Effector CD4-positive, alpha-beta T cell (primary cell): ENCODE measurements at places on chromosomes 1 and 21.

GRCh38 chr1:31593770-31594632 lies 17.7 kb downstream of the TINAGL1 start:
- DNase-seq = peak; percentile 60

GRCh38 chr1:234976861-234977680 lies 151.6 kb downstream of the TOMM20 start:
- no peak for DNase-seq

DNA sequence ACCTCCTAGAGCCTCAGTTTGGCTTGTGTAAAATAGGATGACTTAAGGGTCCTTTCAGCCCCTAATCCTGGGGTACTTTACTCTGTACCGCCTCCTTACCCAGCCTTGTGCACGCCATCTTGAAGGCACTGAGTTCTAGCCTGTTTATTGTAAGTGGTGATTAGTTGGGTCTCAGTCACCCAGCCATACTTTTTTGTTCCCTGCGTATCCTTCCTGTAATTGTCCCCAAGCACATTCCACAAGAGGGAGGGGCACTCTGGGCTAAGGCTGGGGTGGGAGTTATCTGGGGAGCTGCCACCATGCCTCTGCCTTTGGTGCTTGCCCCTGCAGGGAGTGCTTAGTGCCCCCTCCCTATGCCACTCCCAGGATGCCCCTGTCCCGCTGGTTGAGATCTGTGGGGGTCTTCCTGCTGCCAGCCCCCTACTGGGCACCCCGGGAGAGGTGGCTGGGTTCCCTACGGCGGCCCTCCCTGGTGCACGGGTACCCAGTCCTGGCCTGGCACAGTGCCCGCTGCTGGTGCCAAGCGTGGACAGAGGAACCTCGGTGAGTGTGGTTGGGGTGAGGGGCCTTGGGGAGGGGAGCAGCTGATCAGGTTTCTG lies 856 bp downstream of the FDPS start:
- no peak for DNase-seq

GRCh38 chr1:4755301-4755845 lies 101.0 kb downstream of the AJAP1 start:
- no peak for DNase-seq

DNA sequence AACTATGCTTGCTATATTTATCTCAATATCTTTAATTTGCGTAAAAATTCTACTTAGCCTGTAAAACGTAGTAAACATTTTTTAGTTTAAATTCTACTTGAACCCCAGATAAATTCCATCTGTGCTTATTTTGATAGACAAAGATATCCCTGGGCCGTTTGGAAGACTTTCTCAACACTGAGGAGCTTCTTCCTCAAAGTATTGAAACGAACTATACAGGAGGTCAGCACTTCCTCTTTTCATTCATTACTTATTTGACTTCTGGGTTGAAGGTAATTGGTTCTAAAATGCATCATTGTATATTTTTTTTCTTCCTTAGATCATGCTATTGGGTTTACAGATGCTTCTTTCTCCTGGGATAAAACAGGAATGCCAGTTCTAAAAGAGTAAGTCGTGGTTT lies 74.7 kb downstream of the HSPA13 start:
- DNase-seq = no peak

DNA sequence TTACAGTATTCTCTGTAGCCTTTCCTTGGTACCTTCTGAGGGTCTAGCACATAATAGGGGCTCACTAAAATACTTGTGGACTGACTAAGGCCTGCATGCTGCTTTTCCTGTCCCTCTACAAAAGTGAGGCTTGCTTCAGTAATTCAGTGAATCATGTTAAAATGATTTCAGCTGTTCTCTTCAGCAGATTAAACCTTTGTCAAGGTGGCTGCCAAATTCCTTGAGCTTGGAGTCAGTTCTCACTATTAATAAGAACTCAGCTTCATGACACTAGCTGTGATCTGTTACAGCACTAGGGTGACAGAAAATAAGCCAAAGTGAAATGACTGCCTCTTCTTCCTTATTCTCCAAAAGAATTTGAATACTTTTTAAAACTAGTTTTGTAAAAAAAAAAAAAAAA lies 128.8 kb downstream of the KCNN3 start:
- no peak for DNase-seq

GRCh38 chr1:31111290-31111951 lies 45.9 kb upstream of the PUM1 start:
- no peak for DNase-seq

GRCh38 chr1:183096894-183097293 lies 73.7 kb downstream of the LAMC1 start:
- no peak for DNase-seq

- DNase-seq = no peak
Measured at GRCh38 chr1:37726751-37727585, 34.7 kb downstream of the CDCA8 start.

DNA sequence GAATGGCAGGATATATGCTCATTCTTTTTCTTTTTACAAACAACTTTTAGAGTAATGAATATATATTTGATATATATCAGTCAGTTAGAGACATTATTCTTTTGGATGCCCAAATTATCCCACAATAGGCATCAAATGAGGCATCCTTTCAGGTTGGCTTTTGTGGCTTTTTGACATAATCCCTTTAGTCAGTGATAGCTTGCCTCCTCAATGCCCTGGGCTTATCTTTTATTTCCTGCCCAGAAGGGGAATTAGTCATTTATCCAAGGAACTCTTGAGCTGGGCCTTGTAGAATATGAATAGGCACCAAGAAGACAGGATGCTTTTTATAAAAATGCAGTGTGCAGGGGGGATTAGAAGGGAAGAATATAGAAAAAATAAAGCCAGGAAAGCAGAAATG lies 22.2 kb downstream of the EPHX4 start:
- no peak for DNase-seq

- no peak for DNase-seq
Measured at GRCh38 chr1:219945795-219946194, 17.4 kb upstream of the SLC30A10 start.

- no peak for DNase-seq
Measured at GRCh38 chr1:166947398-166948043, 27.8 kb downstream of the ILDR2 start.

DNA sequence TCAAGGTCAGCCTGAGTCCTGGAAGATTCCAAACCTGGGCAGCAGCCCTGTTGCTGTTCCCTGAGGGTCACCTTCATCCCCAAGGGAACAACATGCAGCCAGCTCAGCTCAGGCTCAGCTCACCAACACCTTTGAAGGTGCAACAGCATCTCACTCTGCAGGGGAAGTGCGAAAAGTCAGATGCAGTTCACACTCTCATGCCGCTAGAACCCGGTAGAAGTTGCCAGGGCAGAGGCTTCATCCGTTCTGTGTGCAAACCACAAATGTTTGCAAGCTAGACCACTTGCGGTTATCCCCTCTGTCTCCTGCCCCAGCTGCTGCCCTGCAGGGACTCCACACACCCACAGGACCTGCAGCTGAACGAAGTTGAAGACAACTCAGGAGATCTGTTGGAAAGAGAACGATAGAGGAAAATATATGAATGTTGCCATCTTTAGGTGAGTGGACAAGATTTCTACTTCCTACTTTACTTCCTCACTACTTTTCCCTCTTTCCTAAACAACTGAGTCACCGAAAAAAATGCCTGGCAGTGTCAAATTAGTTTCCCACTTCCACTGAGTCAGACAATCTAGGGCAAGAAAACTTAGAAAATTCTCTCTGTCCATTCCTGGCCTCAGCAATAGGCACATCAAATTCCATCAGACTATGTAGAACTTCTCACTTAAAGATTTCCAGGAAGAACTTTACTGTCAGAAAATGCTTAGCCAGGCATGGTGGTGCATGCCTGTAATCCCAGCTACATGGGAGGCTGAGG lies 1.8 kb upstream of the FCRL6 start:
- DNase-seq = no peak

DNA sequence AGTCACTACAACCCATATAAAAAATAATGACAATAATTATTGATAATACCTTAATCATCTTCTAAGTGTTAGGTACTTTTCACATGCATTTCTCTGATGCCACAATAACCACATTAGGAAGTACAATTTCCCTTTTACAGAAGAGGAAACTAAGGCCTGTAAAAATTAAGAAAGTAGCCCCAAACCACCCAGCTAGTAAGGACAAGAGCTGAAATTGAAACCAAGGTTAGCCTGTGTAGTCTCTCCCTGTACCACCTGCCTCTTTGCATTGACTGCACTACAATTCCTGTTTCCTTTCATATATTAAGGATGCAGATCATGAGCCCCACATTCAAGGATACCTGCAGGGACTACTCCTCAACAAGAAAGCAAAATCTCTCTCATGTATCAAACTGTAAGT lies 288.8 kb downstream of the GPATCH2 start:
- DNase-seq = no peak

DNA sequence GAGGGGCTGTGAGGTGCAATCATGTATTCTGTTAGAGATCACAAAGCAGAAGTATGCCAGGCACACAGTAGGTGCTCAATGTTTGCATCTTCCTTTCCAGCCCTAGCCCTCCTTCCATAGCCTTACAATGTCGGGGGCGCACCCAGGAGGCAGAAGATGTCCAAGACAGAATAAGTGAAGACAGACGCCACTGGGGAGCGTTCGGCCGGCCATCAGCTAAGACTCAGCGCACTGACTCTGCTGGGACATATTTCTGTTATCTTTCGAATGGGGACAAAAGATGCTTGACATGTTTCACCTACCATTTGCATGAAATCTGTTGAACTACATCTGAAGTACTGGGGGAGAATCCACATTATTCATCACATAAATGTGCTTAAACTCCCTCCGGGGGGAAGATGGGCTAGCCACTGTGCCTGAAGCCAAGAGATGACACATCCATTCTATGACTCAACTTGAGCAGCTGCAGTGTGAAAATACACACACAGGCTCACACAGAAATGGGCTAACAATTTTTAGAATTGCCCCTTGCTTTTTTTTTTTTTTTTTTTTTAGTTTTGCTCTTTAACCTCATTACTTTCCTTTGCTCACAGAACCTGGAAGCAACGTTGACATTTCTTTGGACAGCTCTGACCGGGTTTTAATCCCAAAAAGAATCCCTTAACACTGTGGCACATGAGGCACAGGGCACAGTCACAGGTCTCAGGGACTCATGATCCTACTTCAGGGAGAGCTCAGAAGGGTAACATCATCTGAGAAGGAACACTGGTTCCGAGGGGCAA lies 7.9 kb downstream of the TIAM1 start:
- DNase-seq = no peak

DNA sequence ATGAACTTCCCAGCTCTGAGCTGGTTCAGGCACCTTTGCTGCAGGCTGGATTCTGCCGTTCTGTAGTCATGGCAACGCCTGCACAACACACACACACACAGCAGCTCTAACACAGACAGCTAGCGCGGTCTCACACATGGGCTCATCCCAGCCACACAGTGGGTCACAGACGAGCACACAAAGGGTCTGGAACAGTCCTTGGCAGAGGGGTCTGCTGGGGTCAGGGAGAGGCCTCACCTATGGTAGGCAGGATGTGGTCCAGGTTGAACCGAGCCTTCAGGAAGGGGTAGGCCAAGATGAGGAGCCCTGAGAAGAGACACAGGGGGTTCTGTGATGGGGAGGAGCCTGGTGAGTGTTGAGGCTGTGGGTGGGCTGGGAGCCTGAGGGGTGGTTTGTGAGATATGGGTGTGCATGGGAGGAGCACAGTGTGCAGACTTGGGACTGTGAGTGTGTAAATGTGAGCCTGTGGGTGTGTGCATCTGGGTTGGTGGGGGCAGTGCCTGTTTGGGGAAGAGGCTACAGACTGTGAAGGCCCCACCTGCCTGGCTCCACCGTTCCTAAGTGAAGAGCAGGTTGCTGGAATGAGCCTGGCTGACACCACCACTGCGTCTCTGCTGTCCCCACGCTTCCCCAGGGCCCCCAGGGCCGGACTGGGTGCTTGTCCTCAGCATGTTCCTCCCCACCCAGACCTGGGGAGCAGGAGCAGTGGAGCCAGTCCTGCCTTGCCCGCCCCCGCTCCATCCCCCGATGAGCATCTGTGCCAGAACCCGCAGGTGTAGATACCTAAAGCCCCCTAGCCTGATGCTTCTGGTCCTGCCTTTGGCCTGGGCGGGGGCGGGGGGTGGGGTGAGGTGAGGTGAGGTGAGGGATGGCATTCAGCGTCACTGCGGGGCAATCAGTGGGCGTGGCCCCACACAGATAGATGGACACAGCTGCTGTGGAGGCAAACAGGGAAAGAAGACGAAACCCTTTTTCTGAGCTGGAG lies 1.5 kb downstream of the KNCN start:
- peak; percentile 28 for DNase-seq

DNA sequence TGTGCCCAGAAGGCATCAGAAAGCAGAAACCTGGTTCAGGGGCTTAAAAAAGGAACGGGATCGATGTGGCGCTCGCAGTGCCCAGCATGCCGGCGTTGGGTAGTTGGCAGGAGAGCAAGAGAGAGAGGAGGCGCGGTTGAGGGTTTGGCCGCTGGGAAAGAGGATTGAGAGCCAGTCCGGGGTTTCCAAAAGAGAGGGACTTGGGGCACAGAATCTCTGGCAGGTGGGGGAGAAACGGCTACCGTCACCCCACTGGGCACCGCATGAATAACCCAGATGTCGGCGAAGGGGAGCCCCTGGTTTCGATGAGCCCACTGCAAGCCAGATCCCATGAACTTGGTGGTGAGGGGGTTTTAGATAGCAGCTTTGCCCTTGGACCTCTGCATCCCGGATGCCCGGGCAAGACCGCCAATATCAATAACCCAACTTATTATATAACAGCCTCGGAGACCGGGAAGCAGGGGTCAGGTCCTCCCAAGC lies 60.4 kb upstream of the ACOT11 start:
- DNase-seq = no peak

DNA sequence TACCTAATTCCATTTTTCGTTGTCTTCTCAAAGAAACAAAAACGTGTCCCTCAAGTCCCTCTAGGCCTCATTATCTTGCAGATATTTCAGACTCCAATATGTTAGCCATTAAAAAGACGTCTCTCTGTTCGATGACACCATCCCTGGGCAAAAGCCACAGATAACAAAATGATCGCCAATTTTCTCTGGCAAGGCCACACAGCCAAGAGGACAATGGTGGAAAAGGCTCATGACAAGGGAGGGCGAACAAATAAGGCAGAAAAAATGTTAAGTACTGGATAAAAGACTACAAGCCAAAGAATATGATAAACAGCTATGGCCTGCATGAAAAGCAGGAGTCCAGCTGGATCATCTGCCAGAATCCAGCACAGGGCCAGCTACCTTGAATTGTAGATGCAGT lies 82.9 kb downstream of the TBX15 start:
- no peak for DNase-seq

GRCh38 chr1:175553280-175553679 lies 190.1 kb downstream of the TNR start:
- no peak for DNase-seq

GRCh38 chr1:227270554-227270953 lies 47.7 kb downstream of the CDC42BPA start:
- DNase-seq = no peak

DNA sequence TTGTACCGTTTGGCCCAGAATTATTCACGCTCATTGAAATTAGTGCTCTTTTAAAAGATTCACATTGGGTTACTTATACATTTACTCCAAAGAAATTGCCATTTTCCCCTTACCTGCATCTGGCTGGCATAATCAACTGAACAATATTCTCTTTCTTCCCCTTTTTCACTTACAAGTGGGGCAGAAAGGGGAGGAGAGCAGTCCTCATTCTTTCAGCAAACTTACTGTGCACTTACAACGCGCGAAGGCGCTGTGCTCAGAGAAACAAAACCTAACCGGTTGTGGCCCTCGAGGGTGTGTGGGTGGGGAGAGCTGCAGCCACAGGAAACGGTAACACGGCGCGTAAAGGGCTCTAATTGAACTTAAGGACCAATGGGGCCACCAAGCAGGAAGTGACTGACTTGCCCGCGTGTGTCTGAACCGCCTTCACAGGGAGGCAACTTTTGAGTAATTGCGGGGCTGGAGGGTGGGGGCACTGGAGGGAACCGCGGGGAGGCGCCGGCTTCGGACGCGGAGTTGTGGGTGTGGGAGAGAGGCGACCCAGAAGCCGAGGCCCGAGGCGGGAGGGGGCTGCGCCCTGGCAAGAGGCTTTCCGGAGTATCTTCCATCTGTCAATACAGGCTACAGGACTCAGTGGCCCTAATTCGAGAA lies 693 bp upstream of the PNRC2 start:
- DNase-seq = peak; percentile 87
